ENCODE measurements at places on chromosomes 3 and 15.

GRCh38 chr3:8596321-8597218, 48.0 kb downstream of the SSUH2 start:
- no peak for DNase-seq

- DNase-seq = no peak
Observed at GRCh38 chr3:119236756-119237155, 3.9 kb downstream of the B4GALT4 start.

- no peak for DNase-seq
Observed at GRCh38 chr3:186442162-186442561, 80.1 kb upstream of the DGKG start.

DNA sequence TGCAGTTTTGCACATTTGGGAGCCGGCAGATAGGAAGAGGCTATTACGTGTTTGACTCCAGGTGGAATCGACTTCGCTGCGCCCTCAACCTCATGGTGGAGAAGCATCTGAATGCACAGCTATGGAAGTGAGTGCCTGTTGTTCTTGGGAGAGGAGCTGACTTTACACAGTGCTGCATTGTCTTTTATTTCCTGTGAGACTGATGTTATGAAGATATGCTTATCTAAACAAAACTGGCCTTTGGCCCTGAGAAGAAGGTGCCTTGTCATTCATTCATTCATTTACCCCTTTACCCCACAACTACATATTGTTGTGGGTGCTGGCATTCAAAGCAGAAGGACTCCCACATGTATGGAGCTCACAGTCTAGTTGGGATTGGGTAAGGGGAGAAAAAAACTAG, 32.6 kb downstream of the PSMD6 start:
- no peak for DNase-seq

DNA sequence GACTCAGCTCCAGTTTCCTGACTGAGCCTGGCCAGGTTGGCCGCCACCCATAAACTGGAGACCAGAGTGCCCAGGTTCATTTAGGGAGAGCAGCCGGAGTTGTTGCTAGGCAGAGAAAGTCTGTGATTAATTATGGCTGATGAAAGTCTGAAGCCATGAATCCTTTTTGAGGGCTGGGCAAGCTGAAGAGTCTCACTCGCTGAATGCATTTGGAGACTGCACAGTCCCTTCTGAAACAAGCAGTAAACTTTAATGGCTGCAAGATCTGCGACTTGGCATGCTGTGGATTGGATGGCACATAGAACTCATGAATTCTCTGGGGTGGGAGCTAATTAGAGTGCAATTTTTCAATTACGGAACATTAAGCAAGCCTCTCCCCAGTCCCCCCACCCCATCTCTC, 282.1 kb downstream of the RPLP1 start:
- DNase-seq = no peak

DNA sequence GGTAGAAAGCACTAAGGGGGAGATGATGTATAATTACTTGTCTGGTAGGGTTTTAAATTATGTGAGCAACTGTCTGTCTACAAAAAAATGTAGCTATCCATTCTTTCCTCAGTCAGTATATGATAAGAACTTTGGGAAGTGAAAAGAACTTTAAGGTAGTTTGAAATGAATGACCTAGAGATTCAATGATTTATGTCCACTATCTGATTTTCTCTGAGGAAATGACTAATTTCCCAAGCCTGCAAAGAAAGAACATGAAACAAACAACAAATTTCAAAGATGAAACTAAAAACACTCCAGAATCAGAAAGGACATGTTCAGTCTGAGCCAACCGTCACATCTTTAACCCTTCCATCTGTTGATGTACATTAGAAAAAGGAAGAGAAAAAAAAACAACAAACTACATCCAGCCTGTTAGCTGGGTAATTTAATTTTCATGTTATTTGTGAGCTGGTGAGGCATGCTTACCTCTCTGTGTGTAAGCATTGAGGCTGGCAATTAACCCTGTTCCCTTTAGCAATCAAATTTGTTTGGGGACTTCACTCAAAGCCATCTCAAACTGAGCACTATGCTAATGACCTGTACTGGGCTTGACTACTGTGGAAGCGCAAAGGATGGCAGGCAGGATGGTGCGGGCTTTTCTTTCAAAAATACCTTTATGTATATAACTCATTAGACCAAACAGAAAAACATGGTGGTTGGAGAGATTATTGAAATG, 220.1 kb downstream of the TUSC7 start:
- DNase-seq = no peak

- DNase-seq = no peak
Observed at GRCh38 chr3:156304406-156304805, 184.0 kb downstream of the KCNAB1 start.

- DNase-seq = no peak
Observed at GRCh38 chr15:99485992-99486370, 79.8 kb upstream of the MEF2A start.
